Endodermal cell (in vitro differentiated cells): ENCODE measurements at places on chromosomes 12 and 14.

DNA sequence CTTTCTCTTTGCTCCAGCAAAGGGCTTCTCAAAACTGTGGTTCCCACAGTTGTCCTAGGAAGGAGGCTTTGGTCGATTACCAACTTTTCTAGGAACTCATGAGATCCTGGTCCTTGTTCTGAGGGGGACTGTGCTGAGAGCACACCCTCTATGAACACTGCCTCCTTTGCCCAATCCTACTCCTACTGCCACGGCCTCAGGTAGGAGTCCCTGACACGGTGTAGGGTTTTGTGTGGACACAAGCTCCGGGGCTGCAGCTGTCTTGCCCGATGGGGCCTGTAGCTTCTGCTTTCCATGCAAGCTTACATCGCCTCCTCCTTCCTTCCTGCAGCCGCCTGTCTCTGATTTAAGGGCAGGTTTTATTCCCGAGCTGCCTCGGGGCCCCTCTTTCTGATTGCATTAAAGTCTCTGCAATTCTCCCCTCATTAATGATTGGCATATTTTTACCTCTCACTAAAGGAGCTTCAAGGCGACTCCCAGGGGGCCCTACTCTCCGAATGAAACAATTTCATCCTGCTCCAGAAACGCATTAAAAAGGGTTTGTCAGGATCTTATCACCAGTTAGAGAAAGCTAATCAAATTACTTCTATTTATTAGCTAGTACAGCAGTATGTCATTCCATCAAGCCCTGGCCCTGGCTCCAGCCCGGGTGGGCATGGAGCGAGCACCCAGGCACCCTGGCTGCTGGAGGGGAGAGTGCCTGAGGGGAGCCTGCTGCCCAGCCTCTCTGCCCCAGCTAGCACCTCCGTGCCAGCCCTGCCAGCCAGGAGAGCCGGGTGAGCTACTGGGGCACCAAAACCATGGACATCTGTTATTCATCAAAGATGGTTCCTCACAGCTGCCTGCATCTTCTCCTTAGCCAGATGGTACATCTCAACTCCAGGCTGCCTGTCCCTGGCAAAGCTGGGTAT lies 38.0 kb upstream of the ESRRB start:
- DNase-seq, result no peak

- DNase-seq, result no peak
These were observed 3.8 kb downstream of the ETV6 start for GRCh38 chr12:11653215-11653753.

DNA sequence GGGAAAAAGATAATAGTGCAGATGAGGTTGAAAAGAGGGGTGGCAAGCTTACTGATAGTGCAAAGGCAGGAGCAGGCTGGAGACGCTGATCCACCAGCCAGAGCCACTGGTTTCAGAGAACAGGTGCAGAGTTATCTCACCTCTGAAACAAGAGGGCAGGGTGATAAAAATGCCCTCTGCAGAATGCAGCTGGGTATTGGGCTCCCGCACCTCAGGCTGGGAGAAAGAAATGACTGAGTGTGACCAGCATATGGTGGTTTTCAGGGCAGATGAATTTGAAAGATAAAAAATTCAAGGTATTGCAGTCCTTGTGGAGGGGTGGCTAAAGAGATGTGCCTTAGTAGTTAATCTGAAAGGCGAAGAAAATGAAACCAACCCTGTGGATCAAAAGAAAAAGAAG lies 2.9 kb upstream of the TMEM30B start:
- DNase-seq, result no peak

GRCh38 chr12:49568442-49569162 lies 660 bp upstream of the MCRS1 start:
- DNase-seq, result peak; percentile 38

- peak; percentile 79 for DNase-seq
These were observed 61.0 kb downstream of the CPM start for GRCh38 chr12:68871921-68872320.

GRCh38 chr14:65015391-65015790 lies 28.7 kb downstream of the FNTB start:
- no peak for DNase-seq

DNA sequence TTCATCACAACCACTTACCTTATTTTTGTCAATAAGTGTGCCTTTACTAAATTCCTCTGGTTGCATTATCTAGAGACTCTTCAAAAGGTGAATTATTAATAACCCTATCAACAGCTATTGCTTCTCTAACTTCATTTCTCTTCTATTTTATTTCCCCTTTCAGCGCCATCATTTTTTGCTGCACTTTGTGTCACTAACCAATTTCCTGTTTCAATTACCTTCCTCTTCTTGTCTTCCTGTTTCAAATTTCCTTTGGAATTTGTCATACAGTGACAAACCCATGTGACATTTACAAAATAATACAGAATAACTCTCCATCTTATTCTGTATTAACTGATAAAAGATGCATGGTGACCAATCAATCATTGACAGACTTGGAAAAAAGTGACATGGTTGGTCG lies 12.2 kb upstream of the CLEC2A start:
- DNase-seq, result no peak

DNA sequence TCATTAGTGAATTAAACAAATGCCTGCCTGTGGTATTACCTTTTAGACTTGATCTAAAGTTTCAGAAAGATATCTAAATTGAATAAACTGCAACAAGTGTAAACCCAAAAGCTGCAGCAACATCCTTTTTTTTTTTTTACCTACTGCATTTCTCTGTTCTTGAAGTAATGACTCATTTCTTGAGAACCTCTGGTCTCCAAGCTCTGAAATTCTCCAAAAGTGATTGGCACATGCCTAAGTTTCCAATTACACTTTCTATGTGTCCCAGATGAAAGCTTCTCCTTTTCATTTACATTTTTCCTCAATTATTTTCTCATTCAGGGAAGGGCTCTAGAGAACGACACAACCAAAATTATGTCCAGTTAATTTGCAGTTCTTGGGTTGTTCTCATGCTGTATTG lies 435.2 kb upstream of the DCN start:
- no peak for DNase-seq

DNA sequence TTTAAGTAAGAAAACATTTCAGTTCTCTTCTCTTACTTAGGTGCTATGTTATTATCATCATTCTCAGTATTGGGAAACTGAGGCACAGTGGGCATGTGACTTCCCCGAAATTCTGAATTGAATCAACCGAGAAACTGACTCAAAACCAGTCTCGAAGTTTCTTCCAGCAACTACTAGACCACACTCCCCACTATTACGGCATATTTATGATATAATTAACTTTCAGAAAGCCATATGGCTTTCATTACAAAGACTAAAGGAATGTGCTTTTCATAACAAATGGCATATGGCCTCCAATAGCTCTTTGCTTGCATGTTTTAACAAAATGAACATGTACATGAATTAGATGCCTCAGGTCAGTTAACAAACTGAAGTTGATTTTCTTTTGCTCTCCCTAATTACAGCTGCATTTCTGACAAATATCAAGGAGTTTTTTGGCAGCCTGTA lies 182.9 kb upstream of the SLC38A2 start:
- DNase-seq, result no peak

DNA sequence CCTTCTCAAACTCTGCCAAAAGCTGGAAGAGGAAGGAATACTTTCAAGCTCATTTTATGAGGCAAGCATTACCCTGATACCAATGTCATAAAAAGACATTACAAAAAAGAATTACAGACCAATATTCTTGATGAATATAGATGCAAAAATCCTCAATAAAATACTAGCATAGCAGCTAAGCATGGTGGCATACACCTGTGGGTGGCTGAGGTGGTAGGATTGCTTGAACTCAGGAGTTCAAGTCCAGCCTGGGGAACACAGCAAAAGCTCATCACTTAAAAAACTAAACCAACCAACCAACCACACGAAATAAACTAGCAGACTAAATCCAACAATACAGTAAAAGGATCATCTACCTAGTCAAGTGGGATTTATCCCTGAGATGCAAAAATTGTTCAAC lies 29.6 kb downstream of the A2M start:
- DNase-seq, result no peak

GRCh38 chr12:71456316-71456715 lies 16.7 kb downstream of the LGR5 start:
- DNase-seq, result no peak

- DNase-seq, result no peak
These were observed 5.7 kb upstream of the CATSPERB start for GRCh38 chr14:91737619-91738018.

- DNase-seq, result no peak
These were observed 1374.6 kb downstream of the FSCB start for GRCh38 chr14:43132441-43132840.

- DNase-seq, result no peak
These were observed 163.1 kb downstream of the CALM1 start for GRCh38 chr14:90559811-90560492.

- peak; percentile 99 for DNase-seq
These were observed at the start of gene DAAM1 for GRCh38 chr14:59188461-59189090. DAAM1 (plus strand) TSS chr14:59188667; CDS start chr14:59263478, 74,811 bp downstream.

DNA sequence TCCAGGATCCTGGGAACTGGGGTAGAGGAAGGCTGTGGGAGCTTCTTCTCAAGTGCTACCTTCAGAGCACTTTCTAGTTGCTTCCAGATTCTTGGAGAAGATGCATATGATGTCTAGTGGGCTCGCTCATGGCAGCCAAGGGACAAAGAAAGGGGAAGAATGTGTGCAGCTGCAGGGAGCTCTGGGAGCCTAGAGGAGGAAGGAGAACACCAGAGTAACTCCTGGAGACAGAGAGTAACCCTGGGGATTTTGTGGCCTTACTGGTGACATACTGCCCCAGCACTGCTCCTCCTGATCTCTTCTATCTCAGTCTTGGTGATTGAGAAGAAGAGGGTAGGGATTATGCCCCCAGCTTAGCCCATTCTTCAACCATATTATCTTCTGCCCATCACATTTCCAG lies 10.3 kb upstream of the SP7 start:
- DNase-seq, result no peak

DNA sequence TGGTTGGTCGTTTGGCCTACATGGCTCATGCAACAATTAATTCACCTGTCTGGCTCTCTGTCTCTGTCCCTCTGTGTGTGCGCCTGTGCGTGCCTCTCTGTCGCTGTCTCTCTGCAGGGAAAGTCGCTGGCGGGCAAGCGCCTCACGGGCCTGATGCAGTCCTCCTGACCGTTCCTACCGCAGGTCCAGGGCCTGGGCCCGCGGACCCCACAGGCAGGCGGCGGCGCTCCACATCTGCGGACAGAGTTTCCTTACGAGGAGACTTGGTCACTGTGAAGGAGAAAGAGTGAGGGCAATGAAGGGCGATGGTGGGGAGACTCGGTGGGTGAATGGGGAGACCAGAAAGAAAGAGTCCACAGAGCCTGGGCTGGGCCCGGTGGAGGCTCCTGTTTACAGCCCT lies 331.6 kb downstream of the DPF3 start:
- DNase-seq, result no peak

DNA sequence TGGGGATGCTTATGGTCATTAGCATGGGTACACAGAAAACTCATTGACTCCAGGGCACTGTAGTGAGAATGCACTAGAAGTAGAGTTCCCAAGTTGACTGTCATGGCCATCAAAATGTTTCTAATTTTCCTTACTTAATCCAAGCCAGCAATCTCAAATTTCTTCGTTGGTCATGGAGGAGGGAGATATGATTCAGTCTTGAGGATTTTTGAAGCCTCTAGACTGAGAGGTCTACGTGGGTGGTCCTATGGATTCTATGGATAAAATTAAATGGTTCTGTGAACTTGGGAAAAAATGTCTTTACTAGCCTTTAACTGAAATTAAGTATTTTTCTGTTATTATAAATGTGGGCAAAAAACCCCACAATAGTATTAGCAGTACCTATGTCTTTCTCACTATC lies 508.5 kb downstream of the FUT8 start:
- DNase-seq, result no peak

DNA sequence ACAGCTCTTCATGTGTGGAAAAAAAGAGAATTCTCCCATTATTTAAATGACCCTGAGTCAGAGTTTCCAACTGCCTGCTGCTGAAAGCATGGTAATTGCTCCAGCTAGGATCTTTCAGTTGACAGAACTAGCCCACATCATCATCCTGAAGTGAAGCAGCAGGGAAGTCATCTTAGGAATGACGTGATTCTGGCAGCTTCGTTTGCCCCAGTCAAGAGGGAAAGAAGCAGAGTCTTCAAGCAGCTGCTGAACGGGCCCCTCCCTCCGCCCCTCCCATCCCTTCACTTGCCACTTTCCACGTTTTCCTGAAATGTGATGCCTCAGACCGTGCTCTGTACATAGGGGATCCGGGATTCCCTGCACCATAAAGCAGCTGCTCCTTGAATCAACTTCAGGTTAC lies 455.0 kb upstream of the TMEM132C start:
- peak; percentile 58 for DNase-seq

- DNase-seq, result no peak
These were observed 120.0 kb upstream of the PRMT8 start for GRCh38 chr12:3371018-3371417.

GRCh38 chr12:29030006-29030405 lies 119.1 kb upstream of the FAR2 start:
- DNase-seq, result no peak

- no peak for DNase-seq
These were observed 62.8 kb upstream of the SINHCAF start for GRCh38 chr12:31388713-31389112.

DNA sequence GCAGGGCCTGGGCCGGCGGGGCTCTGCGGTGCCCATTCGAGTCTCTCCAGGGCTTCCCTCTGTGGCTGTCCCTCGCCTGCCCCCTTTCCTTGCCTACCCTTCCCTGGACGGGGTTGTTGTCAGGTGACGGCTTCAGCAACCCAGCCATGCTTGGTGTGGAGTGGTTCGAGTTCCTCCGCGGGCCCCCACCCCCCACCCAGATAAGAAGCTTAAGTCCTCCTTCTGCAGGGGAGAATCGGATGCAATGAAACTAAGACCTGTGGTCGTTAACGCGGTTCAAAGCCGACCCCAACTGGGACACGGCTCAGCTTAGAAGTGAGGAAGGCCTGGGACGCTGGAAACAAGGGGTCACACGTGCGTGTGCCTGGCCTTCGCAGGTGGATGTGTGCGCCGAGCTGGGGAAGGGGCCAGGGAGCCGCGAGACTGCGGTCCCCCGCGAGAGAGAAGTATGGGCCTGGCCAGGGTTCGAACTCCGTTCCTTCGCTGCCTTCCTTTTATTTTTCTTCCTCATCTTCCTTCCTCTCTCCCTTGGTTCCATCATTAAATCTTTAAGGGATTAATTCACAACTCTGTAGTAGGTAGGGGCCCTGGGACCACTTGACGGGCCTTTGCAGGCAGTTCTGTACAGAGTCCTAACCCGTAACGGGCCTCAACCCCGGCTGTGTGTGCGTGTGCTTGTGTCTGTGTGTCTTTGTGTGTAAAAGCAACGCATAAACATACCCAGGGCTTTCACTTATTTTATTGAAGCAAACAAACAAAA lies 3.5 kb downstream of the TTC6 start:
- DNase-seq, result peak; percentile 58

DNA sequence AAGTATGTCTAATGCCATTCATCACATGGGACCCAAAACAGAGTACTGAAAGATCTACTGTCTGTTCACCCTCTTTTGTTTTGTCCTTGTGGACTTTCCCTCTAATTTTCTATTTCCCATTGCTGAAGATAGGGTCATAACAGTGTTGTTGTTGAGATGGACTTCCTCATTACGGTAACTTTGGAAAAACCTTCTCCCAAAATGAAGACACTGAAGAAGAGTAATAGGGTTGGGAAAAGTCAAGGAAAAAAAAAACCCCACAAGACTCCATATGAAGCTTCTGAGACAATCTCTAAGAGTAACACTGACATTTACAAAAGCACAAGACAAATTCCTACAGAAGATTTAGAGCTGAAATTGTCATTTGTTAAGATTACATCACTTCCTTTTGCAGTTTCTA lies 36.7 kb downstream of the EXOC5 start:
- no peak for DNase-seq
